ENCODE measurements at places on chromosomes 13 and 19. TPM values are rescaled to one million over a fixed set of nuclear protein-coding genes. Genes with fewer than 3 reads are reported as not detected.

ZGLP1 gene
- total RNA-seq = 0.43 TPM

MIA gene
- not detected for total RNA-seq

GAPDHS gene
- total RNA-seq = not detected

DLEU7 gene
- not detected for total RNA-seq

TNFSF9 gene
- total RNA-seq = 4.5 TPM

MUC16 gene
- total RNA-seq = not detected

RPS19 gene
- 1,133 TPM for total RNA-seq

KLK2 gene
- not detected for total RNA-seq

ZNF587B gene
- total RNA-seq = 7.6 TPM

MIR17HG gene
- 4.0 TPM for total RNA-seq

C19orf18 gene
- not detected for total RNA-seq

ANGPTL8 gene
- total RNA-seq = not detected

THSD1 gene
- 17.9 TPM for total RNA-seq

CD177 gene
- 2.7 TPM for total RNA-seq

MADCAM1 gene
- total RNA-seq = not detected

PSG11 gene
- total RNA-seq = not detected

SPIB gene
- not detected for total RNA-seq

ILF3 gene
- 273 TPM for total RNA-seq

ZNF587 gene
- total RNA-seq = 8.9 TPM

CFAP97D2 gene
- total RNA-seq = not detected

C13orf46 gene
- total RNA-seq = not detected

KLHL1 gene
- total RNA-seq = not detected

PRTN3 gene
- total RNA-seq = not detected

VSTM2B gene
- total RNA-seq = not detected

ZNF547 gene
- total RNA-seq = 10.6 TPM

AMH gene
- 4.1 TPM for total RNA-seq

PSG2 gene
- not detected for total RNA-seq

ZNF709 gene
- total RNA-seq = 1.9 TPM

KRTDAP gene
- not detected for total RNA-seq

ZNF835 gene
- total RNA-seq = not detected

RUBCNL gene
- not detected for total RNA-seq

DENND1C gene
- total RNA-seq = not detected

C19orf67 gene
- total RNA-seq = not detected

SIGLEC12 gene
- not detected for total RNA-seq

PTGIR gene
- not detected for total RNA-seq

ZNF837 gene
- 1.4 TPM for total RNA-seq

MEF2B gene
- not detected for total RNA-seq

CEACAM6 gene
- not detected for total RNA-seq

RFPL4A gene
- not detected for total RNA-seq

Measured in MG63 (cell line).